ENCODE measurements at places on chromosomes 2 and 18. TPM values are rescaled to one million over a fixed set of nuclear protein-coding genes. Genes with fewer than 3 reads are reported as not detected.

GRCh38 chr2:52220393-52220792, 1188.5 kb upstream of the NRXN1 start:
- no peak for ATAC-seq

- ATAC-seq = no peak
Measured at GRCh38 chr18:23743733-23744333, 54.6 kb downstream of the LAMA3 start.

DNA sequence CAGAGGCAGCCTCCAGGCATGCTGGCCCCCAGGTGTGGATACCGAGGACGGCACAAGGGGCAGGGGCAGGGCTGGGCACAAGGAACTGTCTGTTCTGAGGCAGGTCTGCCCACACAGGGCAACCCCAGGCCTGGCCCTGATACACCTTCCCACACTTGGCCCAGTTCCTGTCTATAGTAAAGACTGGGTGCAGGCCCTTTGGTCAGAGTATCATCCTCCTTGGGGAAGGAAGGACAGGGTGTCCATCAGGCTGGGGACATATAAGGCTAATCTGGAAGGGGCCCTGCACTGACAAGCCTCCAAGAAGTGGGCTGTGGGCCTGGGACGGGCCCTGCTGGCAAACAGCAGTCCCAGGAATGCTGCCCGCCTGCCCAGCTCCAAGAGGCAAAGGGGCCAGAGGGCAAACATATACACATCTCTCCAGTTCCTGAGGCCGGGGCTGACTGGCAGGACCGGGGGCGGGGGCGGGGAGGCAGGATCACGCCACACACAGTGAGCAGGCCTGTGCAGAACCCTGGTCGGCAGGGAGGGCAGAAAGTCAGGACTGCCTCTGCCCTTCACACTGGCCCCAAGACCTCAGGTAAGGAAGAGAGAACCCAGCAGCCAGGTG, 18.9 kb downstream of the SDC1 start:
- ATAC-seq = no peak

DNA sequence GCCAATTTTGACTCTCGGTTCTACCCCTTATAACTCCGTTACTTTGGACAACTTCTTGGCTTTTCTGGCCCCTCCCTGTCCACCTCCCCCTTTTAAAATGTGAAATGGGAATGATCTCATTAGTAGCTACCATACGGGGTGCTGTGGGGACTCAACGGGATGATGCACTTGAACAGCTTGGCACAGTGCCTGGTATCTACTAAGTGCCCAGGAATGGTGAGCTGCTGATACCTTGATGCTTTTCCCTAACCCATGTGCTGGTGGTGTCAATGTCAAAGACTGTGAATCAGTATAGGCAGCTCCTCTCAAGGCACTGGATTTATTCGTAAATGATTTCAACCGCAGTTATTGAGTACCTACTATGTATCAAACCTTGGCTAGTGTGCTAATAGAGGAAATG, 204.2 kb downstream of the LOXHD1 start:
- ATAC-seq = no peak

DNA sequence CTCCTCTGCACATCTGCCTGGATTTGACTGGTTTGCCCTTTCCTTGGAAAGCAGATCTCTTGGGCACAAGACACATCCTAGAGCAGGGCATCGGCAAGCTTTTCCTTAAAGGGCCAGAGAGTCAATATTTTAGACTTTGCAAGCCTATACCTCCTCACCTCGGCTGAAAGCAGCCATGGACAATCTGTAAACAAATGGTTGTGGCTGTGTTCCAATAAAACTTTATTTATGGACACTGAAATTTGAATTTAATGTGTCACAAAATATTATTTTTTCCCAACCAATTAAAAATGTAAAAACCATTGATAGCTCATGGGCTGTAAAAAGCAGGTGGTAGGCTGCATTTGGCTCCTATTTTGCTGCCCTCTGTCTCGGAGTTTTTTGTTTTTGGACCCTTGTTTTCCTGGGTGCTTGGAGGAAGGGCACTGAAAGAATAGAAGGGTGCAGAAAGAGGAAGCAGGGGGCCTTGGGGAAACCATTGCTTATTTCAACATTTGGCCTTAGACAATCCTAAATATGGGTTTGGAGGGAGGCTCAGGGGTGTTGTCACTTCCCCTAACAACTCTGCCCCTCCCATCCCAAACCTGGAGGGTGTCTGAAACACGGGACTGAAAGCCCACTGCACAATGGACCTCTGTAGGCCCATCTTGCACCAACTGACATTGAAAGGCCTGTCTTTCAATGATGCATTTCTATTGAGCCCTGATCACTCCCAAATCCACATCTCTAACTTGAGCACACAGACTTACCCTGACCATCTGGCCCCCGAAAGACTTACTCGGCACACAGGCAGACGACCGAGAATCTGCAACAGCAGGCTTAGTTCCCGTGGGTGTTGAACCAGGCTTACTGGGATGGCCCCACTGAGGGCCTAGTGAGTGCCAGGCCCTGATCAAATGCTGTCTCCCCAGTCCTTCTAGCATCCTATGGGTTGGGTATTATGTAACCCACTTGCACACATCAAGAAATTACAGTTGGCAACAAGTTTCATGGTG, 7.1 kb upstream of the ZFP36L2 start:
- ATAC-seq = no peak

GRCh38 chr2:92073036-92073814, 2798.0 kb upstream of the TEKT4 start:
- no peak for ATAC-seq

BCL11A gene
- total RNA-seq = 9.5 TPM

PAIP2B gene
- total RNA-seq = 19.3 TPM

Measured in gastroesophageal sphincter (tissue), 4 donors.